H9 (cell line): ENCODE measurements at places on chromosomes 7 and 10.

GRCh38 chr7:34845666-34846361, 187.8 kb downstream of the NPSR1 start:
- no peak for DNase-seq

GRCh38 chr7:1579481-1580421, 9.9 kb upstream of the PSMG3 start:
- peak; percentile 94 for DNase-seq

- no peak for DNase-seq
These were observed 237.5 kb upstream of the KLF6 start for GRCh38 chr10:4022473-4022872.

DNA sequence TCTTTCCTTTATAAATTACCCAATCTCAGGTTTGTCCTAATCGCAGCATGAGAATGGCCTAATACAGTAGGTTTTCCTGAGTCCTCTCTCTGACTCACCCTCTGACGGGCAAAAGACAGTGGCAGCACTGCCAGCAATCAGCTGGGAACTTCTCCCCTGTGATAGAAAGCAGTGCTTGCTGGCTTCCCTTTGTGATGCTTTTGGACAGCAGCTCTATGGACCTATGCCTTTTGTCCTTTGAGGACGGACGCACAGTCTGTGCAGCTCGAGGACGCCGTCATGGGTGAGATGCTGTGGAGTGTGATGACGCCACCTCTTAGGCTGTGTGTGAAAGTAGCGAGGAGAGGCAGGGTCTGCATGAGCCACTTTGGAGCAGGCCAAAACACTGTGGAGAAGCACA, 68.8 kb downstream of the KIAA1217 start:
- DNase-seq: no peak

DNA sequence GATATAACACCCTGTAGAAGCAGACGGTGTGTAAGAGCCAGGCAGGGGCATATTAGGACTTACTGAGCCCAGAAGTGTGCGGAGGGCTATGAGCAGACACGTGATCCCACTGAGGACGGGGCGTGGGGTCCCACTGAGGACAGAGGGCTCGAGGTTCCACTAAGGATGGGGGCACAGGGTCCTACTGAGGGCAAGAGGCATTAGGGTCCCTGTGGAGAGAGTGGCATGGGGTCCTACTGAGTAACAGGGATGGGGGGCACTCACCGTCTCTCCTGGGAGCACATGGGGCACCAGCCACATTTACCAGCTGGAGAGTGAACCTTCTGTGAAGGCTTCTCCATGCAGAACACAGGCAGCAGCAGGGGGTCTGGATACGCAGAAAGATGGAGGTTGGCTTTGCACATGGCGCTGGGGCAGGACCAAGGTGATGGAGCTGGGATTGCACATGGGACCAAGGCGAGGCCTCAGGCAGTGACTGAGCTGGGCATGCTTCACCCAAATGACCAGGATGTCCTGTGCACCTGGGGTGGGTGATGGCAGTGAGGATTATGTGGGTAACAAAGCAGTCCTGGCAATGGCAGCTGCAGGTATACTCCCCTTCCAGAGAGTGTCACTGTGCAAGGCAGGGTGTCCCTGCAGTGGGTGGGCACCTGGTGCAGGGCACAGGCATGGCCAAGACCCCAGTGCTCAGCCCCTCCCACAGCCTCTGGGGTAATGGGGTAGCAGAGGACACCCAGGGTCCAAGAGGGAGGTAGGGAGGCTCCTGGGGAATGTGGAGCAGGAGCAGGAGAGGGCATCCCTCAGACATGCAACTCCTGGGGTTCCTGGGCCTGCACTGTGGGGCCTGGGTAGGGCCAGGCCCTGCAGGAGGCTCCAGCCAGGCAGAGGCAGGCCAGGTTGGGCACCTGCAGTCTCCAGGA, 278.1 kb downstream of the TCERG1L start:
- no peak for DNase-seq

DNA sequence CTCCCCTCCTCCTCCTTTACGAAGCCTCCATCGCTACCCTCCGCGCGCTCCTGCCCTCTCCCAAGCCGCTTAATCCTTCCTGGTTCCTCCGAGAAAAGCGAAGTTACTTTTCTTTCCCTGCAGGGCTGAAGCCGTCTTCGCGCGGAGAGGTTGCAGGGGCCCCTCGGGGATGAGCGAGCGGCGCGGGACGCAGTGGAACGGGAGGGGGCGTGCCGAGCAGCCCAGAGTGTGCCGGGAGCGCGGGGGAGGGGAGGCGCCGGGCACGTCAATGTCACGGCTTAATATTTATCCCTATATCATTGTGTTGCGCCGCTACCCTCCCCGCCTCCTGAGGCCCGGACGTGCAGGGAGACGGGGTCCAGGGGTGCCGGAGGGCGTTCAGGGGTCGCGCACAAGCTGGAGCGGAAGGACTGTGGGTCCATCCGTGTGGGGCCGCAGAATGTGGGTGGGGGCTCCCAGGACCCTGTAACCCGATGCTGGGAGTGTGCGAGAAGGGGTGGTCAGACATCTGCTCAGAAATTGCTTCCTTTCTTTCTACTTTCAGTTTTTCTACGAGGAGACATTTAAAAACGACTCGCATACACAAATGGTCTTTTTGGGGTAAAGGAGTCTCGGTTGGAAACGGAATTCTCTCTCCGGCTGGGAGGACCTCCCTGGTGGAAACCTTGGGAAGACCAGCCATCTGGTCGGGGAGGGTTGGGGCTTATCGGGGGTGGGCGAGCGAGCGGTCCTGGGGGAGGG, 2.4 kb downstream of the CDK6 start:
- peak; percentile 65 for DNase-seq
